ENCODE measurements at places on chromosomes 1 and 21.

DNA sequence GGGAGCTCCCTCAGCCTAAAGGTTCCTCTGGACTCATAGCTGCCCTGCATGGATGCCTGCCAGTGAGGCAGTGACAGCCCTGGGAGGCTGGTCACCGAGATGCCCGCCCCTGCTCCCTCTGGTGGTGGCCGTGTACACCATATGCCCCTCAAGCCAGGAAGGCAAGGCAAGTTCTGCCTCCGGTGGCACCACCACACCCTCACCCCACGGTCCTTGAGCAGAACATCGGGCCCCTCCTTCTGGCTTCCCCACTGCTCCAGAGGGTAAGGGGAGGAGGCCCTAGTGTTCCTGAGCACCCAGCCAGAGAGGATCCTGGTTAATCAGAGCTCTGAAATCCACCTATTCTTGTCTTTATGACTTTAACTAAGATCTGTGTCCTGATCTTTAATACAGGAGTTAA, 1.5 kb upstream of the S100A14 start:
- DNase-seq = peak; percentile 11

- peak; percentile 77 for DNase-seq
Observed at GRCh38 chr1:11272832-11273594, at the start of gene UBIAD1. Gene UBIAD1 (plus strand): TSS chr1:11273198. CDS start chr1:11273532, 334 bp downstream.

DNA sequence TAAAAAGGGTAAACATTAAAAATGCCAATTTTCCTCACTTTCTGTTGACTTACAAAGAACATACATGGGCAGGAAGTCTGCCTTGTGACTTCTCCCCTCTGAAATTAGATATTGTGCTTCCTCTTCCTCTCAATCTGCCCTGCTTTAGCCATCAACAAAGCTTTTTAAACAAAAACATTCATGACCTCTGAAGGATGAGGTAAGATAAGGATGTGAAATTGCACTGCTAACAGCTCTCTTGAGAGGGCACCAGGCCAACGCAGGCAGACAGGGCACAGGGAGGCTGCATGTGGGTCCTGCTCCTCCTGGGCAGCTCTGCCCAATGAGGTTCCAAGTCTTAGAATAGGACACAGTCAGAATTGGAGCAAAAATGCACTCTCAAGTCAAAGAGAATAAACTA, 62.1 kb downstream of the DEGS1 start:
- DNase-seq = no peak

GRCh38 chr1:10950316-10951172, 61.9 kb upstream of the TARDBP start:
- DNase-seq = no peak

DNA sequence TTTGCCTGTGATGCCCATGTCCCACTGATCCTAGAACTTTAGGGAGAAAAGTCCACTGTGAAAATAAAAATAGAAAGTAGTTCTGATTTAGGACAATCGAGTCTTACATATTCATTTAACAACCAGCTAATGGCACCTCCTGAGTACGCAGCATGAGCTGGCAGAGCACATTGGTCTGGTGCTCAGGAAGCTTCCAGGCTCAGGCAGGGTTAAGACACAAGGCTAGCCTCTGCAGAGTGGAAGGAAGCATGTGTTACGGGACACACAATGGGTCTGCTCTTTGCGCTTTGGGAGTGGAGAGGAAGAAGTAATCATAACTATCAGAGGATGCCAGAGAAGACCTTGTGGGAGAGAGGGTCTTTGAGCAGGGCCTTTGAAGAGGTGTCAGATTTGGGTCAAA, 4.2 kb upstream of the KLHDC8A start:
- DNase-seq = no peak

- DNase-seq = no peak
Observed at GRCh38 chr1:153881751-153882150, 41.0 kb downstream of the GATAD2B start.

GRCh38 chr1:212689196-212689725, 10.4 kb downstream of the BATF3 start:
- no peak for DNase-seq

GRCh38 chr1:162381383-162381782, at the start of gene C1orf226:
Gene C1orf226 (plus strand): TSS chr1:162381728. CDS start chr1:162381902, 174 bp downstream.
- no peak for DNase-seq

DNA sequence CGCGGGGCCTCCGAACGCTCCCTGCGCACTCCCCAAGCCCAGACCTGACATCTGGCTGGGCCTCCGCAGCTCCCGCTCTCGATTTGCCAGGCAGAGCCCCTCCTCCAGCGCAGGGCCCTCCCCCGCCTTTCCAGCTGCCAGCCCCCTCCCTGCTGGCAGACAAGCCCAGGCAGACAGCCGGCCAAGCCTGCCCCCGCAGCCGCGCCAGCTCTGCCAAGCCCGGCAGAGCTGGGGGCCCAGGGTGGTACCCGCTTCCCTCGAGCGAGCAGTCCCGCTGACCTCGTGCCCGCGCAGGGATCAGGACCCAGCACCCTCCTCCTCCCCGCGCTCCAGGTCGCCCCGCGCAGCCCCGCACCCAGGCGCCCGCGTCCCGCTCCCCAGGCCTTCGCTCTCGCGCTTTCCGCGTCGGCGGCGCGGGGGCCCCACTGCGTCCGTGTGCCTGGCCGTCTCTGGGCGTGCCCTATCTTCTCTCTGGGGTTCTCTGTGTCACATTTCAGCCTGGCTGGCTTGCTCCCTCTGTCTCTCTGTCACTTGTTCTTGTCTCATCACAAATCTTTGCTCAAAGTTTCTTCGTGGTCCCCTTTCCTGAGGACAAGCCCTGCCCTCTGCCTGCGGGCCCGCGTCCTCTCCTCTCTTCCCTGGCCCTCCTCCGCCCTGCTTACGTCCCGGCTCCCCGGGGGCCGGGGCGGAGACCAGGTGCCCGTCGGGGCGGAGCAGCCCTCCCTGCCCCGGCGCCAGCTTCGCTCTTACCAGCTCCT, 580 bp downstream of the INKA2 start:
- no peak for DNase-seq

- no peak for DNase-seq
Observed at GRCh38 chr1:153789478-153790034, 14.3 kb downstream of the SLC27A3 start.

GRCh38 chr1:1364266-1364665, 5.9 kb upstream of the MXRA8 start:
- no peak for DNase-seq

GRCh38 chr1:59554011-59554663, 257.2 kb downstream of the FGGY start:
- no peak for DNase-seq

GRCh38 chr1:67571406-67571805, 113.6 kb upstream of the GADD45A start:
- no peak for DNase-seq

DNA sequence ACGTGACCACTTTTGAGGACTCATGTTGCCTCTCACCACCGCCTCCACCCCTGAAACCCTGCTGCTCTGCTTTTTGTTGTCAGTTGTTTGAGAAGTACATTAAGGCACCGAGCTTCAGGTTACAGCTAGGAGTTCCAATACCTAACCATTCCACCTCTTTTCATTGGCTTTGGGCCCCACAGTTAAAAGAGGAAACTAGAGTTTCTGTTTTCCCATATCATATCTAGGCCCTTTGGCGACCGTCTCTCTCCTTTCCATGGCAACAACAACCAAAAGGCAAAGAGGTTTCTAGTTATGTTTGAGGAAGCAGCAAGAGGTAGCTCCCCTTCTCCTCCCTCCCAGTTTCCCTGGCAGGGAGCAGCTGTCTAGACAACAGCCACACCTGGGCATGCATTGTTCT, 5.9 kb downstream of the ANKRD35 start:
- DNase-seq = no peak

- no peak for DNase-seq
Observed at GRCh38 chr1:155698382-155699038, 9.6 kb downstream of the DAP3 start.

DNA sequence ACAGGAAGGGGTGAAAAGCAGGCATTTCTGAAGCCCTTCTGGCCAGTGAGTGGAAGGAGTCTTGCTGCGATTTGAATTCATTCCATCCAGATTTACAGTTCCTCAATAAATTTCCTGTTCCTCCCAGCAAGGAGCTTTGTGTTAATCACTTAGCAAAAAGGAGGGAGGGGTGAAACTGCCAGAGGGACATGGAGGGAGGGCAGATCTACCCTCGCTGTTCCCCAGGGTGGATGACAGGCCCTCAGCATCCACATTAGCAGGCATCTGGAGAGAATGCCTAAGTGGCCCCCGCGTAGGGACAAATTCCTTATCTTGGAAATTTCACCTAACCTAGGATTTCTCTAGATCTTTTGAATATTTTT, 1.2 kb downstream of the ETV3 start:
- DNase-seq = no peak

DNA sequence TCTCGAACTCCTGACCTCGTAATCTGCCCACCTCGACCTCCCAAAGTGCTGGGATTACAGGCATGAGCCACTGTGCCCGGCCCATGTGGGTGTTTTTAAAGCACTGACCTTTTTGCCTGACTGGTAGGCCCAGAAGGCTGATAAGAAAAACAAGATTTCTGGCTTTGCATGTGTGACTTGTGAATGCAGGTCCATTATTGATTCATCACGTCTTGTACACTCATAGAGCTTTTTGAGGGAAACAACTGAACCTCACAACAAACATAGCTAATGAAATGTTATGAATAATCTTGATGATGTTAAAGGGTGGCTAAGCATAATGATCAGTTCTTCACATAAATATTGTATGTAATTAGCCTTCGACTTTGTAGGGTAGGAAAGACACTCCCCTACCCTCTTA, 140.9 kb upstream of the UBE2U start:
- no peak for DNase-seq

GRCh38 chr1:58999676-59000075, 215.8 kb upstream of the JUN start:
- DNase-seq = no peak

DNA sequence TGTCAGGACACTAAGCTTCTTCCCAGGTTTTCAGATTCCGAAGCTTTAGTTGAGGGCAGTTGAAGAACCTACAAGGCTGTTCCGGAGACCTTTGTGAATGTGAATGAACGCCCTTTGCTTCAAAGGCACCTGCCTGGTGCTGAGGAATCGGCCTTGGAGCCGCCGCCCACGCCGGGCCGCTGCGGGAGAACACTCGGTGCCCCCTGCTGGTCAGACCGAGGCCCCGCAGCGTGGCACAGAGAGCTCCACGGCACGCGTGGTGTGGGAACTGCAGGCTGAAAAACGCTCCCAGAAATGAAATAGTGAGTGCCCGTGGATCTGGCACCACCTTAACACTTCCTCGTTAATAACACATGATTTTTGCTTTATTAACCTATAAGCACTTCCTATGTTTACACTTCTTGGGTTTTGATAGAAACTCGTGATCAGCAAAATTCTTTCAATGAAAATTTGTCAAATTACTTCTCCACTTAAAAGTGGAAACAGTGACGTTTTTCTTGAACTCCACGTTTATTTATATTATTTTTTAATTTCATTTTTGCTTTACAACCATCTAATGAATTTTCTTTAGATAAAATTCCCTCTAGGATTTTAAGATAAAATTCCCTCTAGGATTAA, 460.6 kb downstream of the DSCAM start:
- DNase-seq = peak; percentile 12

DNA sequence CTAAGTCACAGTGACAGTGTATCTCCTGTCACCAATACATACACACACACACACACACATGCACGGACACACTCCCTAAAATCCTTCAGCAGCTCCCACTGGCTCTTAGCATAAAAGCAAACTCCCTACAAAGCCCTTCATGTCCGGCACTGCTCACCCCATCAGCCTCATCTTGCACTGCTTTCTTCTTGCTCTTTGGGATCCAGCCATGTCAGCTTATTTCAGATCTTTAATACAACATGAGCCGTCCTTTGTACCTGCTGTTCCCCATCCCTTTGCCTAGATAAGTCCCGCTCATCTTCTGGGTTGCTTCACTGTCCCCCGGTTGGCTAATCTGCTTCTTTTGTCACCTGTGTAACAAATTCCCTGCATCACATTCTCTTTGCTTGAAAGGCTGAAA, 82.1 kb upstream of the VAV3 start:
- DNase-seq = no peak

GRCh38 chr1:205907794-205908193, 35.5 kb downstream of the SLC26A9 start:
- DNase-seq = no peak

DNA sequence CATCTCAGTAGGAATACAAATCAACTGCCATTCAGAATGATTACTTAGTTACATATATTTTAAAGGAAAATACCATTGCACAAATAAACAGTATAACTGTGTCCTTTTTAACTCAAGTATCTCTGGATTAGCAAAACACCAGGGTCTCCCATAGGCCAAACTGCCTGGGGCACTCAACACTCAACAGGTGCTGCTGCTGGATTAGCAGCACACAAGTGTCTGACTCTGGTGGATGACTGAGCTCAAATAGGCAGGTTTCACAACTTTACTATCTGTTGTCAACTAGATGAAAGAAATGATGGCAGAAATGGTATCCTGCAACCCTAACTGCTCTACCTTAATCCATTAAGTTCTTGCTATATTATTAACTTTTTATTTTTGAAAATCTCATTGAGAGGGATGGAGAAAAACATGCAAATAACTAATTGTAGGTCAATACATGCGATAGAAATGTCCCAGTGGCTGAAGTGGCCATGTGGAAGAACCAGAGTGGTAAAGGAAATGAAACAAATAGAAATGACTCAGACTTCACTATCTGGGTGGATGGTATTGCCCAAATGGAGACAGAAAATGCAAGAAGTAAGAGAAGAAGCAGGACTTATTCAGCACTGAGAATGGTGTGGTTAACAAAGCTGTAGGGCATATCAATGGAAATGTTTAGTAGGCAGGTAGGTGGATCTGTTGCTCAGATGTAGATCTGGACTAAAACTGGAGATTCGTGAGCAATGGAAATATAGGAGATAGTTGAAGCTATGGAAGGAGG, 90.8 kb upstream of the CCDC190 start:
- no peak for DNase-seq
